ENCODE measurements at places on chromosomes 1 and 21.
A peak's percentile ranks its signal among the peaks of the same experiment; 100 is the strongest.

DNA sequence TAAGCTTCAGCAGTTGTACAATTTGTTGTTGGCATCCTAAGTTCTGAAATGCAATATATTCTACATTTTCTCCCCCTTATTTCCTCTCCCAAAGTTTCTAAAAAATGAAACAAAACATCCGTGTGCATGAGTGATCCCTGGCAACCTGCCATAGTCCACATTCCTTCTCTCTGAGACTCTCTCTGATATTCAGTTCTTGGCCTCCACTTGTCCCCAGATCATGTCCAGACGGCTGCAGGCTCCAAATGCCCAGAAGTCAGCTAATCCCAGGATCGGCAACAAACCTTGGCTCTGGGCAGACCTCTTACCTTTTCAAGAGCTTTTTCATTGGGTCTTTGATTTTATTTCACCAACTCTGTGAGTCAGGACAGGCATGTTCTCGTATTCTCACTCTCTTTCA, 187.8 kb downstream of the ETS2 start:
- DNase-seq = no peak

- no peak for DNase-seq
These were observed 20.9 kb downstream of the NOS1AP start for GRCh38 chr1:162090378-162090777.

DNA sequence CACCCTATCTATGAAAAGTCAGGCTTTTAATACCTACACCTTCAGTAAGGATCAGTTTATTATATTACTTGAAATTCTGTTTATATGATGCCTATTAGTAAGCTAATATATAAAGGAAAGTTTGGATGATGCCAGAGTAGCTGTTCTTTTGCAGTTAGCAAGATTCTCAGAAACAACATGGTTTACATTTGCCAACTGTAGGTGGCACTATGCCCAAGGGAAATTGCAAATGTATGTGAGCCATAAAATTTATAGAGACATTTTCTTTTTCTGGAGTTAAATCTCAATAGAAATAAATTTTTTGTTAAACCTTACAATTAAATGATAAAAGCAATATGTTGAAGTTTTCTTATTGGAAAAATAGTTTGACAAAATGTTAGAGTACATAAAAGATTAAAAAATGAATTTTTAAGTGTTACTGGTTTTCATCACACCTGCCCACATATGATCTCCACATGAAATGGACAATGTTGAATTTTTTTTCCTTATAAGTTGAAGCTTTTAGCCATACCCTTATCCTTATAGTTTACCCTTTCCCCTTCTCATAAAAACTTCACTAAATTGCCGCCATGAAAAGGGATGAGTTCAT, 32.1 kb upstream of the EPHX4 start:
- peak; percentile 19 for DNase-seq

- no peak for DNase-seq
These were observed 176.0 kb downstream of the SEC16B start for GRCh38 chr1:177793900-177794299.

DNA sequence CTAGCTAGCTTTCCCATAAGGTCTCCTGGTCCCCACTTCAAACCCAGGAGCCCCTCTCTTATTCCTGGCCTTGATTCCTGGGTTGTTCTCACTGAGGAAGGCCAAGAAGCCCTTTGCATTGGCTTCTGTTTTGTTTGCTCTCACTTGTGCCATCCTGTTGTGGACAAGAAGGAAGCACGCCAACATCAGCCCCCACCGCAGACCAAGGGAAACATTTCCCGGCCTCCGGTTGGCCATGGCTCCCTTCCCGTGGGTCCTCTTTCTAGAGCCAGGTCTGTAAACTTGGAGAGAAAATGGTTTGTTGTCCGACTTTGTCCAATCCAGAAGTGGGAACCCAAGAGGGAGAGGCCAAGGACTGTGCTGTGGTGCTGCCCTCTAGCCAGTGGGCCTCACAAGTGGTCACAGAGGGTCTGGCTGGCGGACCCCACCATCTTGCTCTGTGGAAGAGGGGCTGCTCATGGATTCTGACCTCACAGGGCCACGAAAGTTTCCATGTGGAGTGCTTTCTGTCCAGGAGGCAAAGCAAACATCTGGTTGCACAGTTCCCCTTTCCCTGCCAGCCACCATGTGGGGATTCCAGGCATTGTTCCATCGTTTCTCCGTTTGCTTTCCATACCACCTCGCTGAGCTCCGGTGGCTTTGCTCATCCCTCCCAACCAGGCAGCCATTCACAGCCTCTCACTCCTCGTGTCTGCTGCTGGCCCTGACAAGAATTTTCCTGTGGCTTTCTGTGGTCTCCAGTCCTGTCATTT, 18.9 kb upstream of the TENT5C start:
- DNase-seq = no peak

GRCh38 chr1:69171248-69171647, 396.5 kb upstream of the LRRC7 start:
- DNase-seq = no peak

GRCh38 chr1:183100361-183100974, 77.2 kb downstream of the LAMC1 start:
- DNase-seq = no peak

- DNase-seq = no peak
These were observed 41.5 kb downstream of the PLPPR5 start for GRCh38 chr1:98963064-98963758.

GRCh38 chr1:204377800-204378668, 18.3 kb upstream of the PLEKHA6 start:
- peak; percentile 83 for DNase-seq

DNA sequence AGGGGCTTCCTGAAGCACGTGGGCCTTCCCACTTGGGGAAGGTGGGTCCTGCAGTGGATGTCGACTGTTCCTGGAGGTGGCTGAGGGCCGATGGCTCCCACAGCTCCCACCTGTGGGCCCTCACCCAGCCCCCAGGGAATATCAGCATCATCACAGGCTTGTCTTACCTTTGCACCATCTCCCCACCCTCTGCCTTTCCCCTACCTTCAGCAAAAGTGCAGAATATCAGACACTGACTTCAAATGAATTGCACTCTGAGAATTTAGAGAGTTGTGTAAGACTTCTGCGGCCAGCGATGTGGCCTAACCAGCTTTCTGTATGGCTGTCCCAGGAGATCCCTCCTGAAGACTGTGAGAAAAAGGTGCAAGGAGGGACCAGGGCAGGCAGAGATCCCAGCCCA, 105.4 kb downstream of the PRDM2 start:
- DNase-seq = no peak

- DNase-seq = no peak
These were observed 62.0 kb downstream of the PCNX2 start for GRCh38 chr1:233233508-233234040.

GRCh38 chr1:6538956-6539355, 15.4 kb downstream of the NOL9 start:
- no peak for DNase-seq

GRCh38 chr1:207789386-207789785, 37.5 kb downstream of the CD46 start:
- DNase-seq = no peak

GRCh38 chr1:172141341-172141881, 279.1 kb upstream of the C1orf105 start:
- no peak for DNase-seq

DNA sequence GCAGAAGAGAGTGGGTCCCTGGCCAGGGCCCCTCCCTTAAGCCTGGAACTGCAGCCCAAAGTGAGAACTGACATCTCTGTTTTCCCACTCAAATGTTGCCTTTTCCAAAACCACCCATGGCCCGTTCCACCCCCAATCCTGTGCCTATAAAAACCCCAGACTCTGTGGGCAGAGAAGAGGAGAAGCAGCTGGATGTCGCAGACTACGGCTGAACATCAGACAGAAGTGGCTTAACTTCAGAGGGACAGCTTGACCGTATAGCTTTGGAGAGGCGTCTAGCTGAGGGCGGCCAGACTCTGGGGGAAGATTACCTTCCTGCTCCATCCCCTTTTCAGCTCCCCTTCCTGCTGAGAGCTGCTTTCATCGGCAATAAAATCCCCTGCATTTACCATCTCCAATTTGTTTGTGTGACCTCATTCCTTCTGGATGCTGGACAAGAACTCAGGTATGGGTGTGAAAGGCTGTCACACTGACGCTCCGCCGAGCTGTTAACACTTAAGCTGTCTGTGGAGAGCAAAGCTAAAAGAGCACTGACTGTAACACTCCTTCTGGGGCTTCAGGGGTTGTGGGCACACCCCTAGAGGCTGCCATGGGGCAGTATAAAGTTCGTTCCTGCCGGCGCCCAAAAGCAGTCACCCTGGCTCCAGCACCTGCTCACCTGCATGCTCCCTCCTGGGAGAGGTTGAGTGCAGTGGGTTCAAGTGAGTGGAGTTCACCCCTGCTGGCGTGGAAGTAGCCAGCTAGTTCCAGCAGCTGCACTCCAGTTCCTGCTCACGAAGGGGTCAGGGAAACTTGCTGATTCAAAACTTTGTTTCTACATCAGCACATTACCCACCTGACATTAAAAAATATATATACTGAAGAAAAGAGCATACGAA, 19.6 kb upstream of the ERO1B start:
- DNase-seq = peak; percentile 2

DNA sequence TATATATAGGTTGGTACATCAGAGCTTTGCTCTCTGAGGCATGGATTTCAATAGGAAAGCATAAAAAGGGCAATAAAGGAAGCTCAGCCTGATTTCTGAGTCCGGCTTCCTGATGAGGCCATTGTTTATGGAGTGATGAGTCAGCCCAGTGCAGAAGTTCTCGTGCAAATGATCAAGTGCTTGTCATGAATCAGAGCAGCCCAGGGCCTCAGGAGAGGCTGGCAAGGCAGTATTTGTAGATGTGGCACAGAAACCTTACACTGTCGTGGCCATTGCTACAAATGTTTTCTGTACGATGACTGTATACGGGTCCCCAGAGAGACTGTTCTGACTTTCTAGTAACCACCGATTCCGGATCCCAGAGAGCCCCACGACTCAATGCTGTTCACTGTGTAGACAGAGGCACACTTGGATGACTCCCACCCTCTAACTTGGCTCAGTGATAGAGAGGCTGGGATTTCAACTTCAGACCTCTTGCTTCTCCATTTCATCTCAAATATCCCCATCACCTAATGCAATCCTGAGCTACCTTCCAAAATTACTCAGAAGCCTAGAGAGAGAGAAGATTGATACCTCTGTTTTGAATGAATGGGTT, 26.8 kb downstream of the UMODL1 start:
- DNase-seq = peak; percentile 35

DNA sequence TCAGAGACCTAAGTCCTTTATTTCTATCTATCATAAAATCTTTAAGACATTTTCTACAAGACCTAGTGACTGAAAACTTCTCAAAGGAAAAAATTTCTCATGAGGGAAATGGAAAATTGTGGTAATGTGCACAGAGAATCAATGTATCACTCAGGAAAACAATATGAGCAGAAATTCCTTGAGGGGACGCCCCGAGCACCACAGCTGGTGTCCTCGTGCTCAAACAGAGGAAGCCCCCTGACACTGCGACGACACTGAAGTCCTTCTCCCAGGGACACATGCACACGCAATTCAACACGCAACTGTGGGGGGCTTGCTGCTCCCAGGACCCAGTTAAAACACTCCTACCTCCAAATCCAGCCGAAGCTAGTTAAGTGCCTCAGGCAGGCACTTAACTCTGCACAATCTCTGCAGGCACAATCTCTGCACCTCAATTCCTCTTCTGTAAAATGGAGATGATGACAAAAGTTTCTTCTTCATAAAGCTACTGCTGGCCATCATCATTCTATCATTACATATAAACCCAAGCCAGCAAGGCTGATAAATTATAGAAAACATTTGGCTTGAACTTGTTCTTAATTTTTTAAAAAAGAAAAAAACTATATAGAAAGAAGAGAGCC, 16.0 kb downstream of the ZBTB17 start:
- DNase-seq = no peak

GRCh38 chr1:197343663-197344273, 75.7 kb downstream of the CRB1 start:
- DNase-seq = no peak

- no peak for DNase-seq
These were observed 9.6 kb downstream of the FMO5 start for GRCh38 chr1:147215540-147215916.

- DNase-seq = peak; percentile 62
These were observed at the start of gene NPR1 for GRCh38 chr1:153678519-153679336. NPR1 (plus strand) TSS chr1:153678688; CDS start chr1:153679109, 421 bp downstream.

DNA sequence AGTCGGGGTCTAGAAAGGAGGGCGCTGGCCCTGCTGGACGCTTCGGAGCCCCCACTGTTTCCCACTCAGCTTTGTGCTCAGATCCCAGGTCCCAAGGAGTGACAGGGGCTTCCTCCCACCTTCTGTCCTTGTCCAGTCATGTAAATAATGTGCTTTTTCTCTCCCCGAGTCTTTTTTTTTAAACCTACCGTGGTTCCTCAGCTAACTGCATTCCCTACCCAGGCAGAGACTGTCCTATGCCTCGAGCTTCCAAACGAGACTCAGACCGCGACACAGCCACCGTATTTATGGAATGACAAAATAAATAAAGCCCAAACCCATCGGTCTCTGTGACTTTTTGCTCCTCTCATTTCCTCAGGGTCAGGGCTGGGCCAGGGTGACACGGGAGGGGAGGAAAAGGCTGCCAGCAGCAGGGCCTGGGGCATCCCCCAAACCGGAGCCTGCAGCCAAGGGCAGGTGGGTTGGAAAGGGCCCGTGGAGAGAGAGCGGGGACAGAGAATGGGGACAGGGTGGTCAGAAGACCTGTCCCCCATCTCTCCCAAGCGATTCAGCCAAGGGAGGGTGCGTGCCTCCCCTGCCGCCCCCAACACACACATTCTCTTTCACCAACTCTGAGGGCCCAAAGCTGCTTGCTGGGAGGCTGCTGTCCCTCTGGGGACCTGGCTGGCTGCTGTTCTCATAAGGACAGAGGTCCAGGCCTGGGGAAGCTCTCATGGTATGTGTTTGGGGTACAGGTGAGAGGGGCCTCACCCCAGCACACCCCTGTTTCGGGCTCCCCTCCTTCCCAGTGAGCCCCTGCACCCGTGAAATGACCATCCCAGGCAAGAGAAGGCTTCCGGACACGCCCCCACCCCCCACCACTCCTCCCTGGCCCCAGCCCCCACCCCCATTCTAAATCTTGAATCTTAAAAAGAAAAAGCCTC, 55.4 kb downstream of the KCNAB2 start:
- DNase-seq = no peak

- DNase-seq = peak; percentile 51
These were observed 165.8 kb downstream of the CLEC20A start for GRCh38 chr1:178330848-178331497.

GRCh38 chr1:32276032-32276782, 15.7 kb upstream of the HDAC1 start:
- DNase-seq = no peak

DNA sequence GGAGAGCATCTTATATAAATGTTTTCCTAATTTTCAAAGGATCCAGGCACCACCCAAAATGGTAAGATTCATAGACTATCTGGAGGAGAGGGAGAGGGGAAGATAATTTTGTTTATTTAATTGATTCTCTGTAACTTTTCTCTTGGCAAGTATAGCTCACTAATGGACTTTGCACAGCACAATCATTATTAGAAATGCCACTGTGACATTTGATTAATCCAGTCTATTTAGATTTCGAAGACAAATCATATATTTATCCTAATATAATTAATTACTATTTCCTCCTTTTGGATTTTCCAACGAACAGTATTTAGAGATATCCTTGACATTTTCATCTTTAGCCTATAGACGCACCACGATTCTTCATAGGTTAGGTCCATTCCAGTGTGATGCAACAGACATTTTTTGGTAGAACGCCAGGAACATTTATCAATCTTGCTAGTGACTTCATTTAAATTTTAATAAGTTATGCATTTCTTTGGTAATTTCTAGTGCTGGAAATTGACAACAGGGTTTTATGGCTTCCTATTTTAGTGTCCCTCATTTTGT, 152.4 kb downstream of the GRIK1 start:
- no peak for DNase-seq

Data from NCI-H1417 (cell line).